ENCODE measurements at places on chromosomes 12 and 14. TPM values are rescaled to one million over a fixed set of nuclear protein-coding genes. Genes with fewer than 3 reads are reported as not detected.
A peak's percentile ranks its signal among the peaks of the same experiment; 100 is the strongest.

Gene VIPAS39
- total RNA-seq, result 17.5 TPM

GRCh38 chr12:98579347-98579746, 14.1 kb upstream of the SLC25A3 start:
- H3K27ac ChIP-seq, result no peak overlapping the region
- no peak overlapping the region for H3K4me3 ChIP-seq
- H3K36me3 ChIP-seq, result no peaks in the 10 kb centered on the region
- H3K4me1 ChIP-seq, result no peaks in the 10 kb centered on the region

Gene RPS6KA5
- total RNA-seq, result 3.8 TPM

Gene SLCO1B1
- 0.35 TPM for total RNA-seq

Gene AHNAK2
- total RNA-seq, result 175 TPM

Gene TDP1
- 7.4 TPM for total RNA-seq

Gene NAA30
- total RNA-seq, result 27.1 TPM

Gene ZNF10
- 35.9 TPM for total RNA-seq

DNA sequence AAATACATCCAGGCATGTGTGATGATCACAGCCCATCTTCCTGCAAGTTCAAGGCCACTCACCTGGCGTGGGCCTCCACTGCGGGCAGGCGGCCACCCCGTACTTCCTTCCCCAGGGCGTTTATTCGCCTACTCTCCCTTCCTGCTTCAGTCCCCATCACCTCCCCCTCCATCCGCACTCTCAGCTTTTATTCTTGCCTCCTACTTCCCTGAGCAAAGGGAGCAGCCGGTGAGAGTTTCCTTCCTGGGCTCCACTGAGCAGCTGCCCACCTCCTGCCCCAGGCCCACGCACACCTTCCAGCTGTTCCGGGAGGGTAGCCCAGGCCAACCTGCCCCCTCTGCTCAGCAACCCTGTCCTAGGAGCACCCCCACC, 4.1 kb downstream of the CYP46A1 start:
- DNase-seq, result peak; percentile 13
- H3K4me3 ChIP-seq, result no peak overlapping the region
- no peaks in the 10 kb centered on the region for H3K27me3 ChIP-seq
- H3K4me1 ChIP-seq, result no peaks in the 10 kb centered on the region
- H3K36me3 ChIP-seq, result no peaks in the 10 kb centered on the region
- no peak overlapping the region for H3K27ac ChIP-seq

GRCh38 chr12:57234571-57235016, 5.1 kb downstream of the SHMT2 start:
- peaks cover 4% of the 10 kb centered on the region for H3K4me1 ChIP-seq
- no peaks in the 10 kb centered on the region for H3K36me3 ChIP-seq
- H3K27me3 ChIP-seq, result peaks cover 3% of the 10 kb centered on the region
- H3K4me3 ChIP-seq, result no peak overlapping the region
- H3K27ac ChIP-seq, result no peak overlapping the region

DNA sequence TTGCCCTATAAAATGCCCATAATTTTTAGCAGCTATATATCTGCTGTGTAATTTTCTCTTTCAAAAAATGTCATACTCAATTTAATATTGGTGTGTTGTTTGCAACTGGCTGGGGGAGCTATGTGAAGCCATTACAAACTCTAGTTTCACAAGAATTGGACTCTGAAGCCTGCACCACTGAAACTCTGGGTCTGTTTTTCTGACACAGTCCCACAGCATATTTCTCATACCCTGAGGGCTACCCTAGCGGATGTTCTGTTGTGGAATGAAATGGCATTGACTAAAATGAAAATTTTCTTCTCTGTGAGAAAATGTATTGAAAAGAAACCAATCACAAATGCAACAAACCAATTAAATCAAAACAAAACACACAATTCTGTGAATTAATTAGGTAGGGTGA, 284.6 kb upstream of the NPAS3 start:
- H3K27me3 ChIP-seq, result no peaks in the 10 kb centered on the region
- no peak overlapping the region for H3K27ac ChIP-seq
- H3K36me3 ChIP-seq, result no peaks in the 10 kb centered on the region
- H3K4me1 ChIP-seq, result no peaks in the 10 kb centered on the region
- no peak for DNase-seq
- H3K4me3 ChIP-seq, result no peak overlapping the region

Gene CLEC4D
- total RNA-seq, result not detected

Gene SLC6A12
- not detected for total RNA-seq

Gene OR6C74
- not detected for total RNA-seq

- DNase-seq, result no peak
- no peak overlapping the region for H3K27ac ChIP-seq
- H3K4me1 ChIP-seq, result no peaks in the 10 kb centered on the region
- H3K36me3 ChIP-seq, result no peaks in the 10 kb centered on the region
These were observed 46.3 kb downstream of the FLRT2 start for GRCh38 chr14:85576218-85576617.

DNA sequence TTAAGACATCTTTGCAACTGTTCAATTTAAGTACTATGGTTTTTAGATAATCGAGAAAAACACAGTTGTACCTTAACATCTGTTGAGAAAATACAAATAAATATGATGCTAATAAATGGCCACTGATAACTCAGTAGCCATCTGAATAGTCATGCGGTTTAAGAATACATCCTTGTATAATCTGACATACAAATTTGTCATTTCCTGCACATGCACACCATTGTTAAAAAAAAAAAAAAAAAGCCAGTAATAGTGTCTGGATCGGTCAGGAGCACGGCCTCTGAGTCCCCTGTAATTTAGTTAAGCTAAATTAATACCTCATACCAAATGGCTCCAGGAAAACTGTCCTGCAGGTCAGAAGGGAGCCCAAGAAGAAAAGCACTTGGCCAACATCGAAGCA, 16.8 kb downstream of the RFC5 start:
- H3K27me3 ChIP-seq, result no peaks in the 10 kb centered on the region
- no peaks in the 10 kb centered on the region for H3K4me1 ChIP-seq
- DNase-seq, result no peak
- no peak overlapping the region for H3K27ac ChIP-seq
- H3K4me3 ChIP-seq, result no peak overlapping the region

GRCh38 chr14:81511111-81511904, 22.3 kb downstream of the SEL1L start:
- no peak overlapping the region for H3K27ac ChIP-seq
- no peaks in the 10 kb centered on the region for H3K36me3 ChIP-seq
- no peaks in the 10 kb centered on the region for H3K27me3 ChIP-seq
- no peak for DNase-seq
- no peak overlapping the region for H3K4me3 ChIP-seq
- peaks cover 5% of the 10 kb centered on the region for H3K4me1 ChIP-seq

DNA sequence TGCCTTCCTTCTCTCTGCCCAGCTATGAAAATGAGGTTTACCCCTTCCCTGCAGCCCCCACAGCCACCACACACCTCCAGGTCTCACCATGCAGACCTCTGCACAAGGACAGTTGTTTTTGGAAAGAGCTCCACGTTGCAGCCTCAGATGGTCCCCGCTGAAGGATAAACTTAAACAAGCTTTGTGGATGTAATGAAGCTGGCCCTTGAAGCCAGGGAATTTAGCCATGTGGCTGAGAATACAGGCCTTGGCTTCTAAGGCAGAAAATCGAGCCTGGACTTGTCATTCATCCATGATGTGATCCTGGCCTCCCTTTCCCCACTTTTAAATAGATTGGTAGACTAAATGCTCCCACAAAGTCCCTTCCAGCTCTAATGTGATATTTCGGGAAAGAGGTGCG, 79.4 kb downstream of the TBX3 start:
- no peaks in the 10 kb centered on the region for H3K4me1 ChIP-seq
- no peak overlapping the region for H3K27ac ChIP-seq
- no peak overlapping the region for H3K4me3 ChIP-seq
- no peaks in the 10 kb centered on the region for H3K36me3 ChIP-seq

GRCh38 chr12:49198431-49199155, 9.7 kb upstream of the TUBA1A start:
- peak; percentile 46 for DNase-seq
- no peaks in the 10 kb centered on the region for H3K27me3 ChIP-seq
- H3K36me3 ChIP-seq, result no peaks in the 10 kb centered on the region
- peaks cover 4% of the 10 kb centered on the region for H3K4me1 ChIP-seq
- H3K27ac ChIP-seq, result peak overlapping the region; percentile 19
- no peak overlapping the region for H3K4me3 ChIP-seq

Gene B4GALNT1
- total RNA-seq, result 3.8 TPM

GRCh38 chr14:23569443-23570151, 2.0 kb upstream of the AP1G2 start:
- DNase-seq, result peak; percentile 15
- H3K27me3 ChIP-seq, result no peaks in the 10 kb centered on the region
- H3K4me1 ChIP-seq, result no peaks in the 10 kb centered on the region
- no peak overlapping the region for H3K4me3 ChIP-seq
- no peak overlapping the region for H3K27ac ChIP-seq
- H3K36me3 ChIP-seq, result no peaks in the 10 kb centered on the region

GRCh38 chr14:58584383-58584782, 53.4 kb upstream of the DACT1 start:
- no peaks in the 10 kb centered on the region for H3K36me3 ChIP-seq
- no peak for DNase-seq
- no peaks in the 10 kb centered on the region for H3K4me1 ChIP-seq
- no peak overlapping the region for H3K4me3 ChIP-seq
- no peak overlapping the region for H3K27ac ChIP-seq
- H3K27me3 ChIP-seq, result no peaks in the 10 kb centered on the region

Gene MGAT4C
- under 0.01 TPM for total RNA-seq

DNA sequence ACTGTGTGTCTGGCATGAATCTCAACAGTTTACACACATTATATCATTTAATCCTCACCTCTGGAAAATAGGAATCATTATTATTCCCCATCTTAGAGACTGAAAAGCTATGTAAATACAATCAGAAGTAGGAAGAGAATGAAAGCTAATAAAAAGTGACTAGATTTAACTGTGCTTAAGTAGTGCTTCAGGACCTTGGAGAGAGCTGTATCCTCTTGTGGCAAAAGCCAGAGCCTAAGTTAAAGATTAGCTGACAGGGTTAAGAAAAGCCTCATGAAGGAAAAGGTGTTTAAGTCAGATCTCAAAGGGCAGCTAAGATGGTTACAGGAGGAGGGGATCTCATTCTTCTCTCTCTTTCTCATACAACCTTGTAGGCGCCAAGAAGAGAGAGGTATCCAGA, 65.3 kb upstream of the TMEM233 start:
- no peaks in the 10 kb centered on the region for H3K36me3 ChIP-seq
- DNase-seq, result no peak
- H3K4me1 ChIP-seq, result no peaks in the 10 kb centered on the region
- H3K27ac ChIP-seq, result no peak overlapping the region
- H3K4me3 ChIP-seq, result no peak overlapping the region

GRCh38 chr12:45575823-45576475, 153.6 kb upstream of the ARID2 start:
- H3K4me1 ChIP-seq, result no peaks in the 10 kb centered on the region
- no peaks in the 10 kb centered on the region for H3K27me3 ChIP-seq
- no peaks in the 10 kb centered on the region for H3K36me3 ChIP-seq
- H3K27ac ChIP-seq, result no peak overlapping the region
- DNase-seq, result no peak
- no peak overlapping the region for H3K4me3 ChIP-seq

- no peaks in the 10 kb centered on the region for H3K4me1 ChIP-seq
- H3K27ac ChIP-seq, result no peak overlapping the region
- H3K36me3 ChIP-seq, result no peaks in the 10 kb centered on the region
- H3K27me3 ChIP-seq, result no peaks in the 10 kb centered on the region
- DNase-seq, result no peak
These were observed 751.8 kb downstream of the GALC start for GRCh38 chr14:87241018-87241768.

DNA sequence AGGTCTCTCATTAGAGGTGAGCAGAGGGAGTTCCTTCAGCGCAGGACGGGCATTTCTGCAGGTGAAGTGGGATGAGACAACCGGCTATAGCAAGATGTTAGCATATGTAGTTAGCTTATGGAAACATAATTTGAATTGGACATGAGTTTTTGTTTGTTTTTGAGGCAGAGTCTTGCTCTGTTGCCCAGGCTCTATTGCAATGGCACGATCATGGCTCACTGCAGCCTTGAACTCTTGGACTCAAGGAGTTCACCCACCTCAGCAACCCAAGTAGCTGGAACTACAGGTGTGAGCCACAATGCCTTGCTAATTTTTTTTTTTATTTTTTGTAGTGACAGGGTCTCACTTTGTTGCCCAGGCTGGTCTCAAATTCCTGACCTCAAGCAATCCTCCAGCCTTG, 69.2 kb downstream of the RCOR1 start:
- DNase-seq, result no peak
- no peak overlapping the region for H3K4me3 ChIP-seq
- H3K36me3 ChIP-seq, result no peaks in the 10 kb centered on the region
- H3K4me1 ChIP-seq, result no peaks in the 10 kb centered on the region

GRCh38 chr12:88743946-88744685, 163.8 kb upstream of the KITLG start:
- H3K36me3 ChIP-seq, result no peaks in the 10 kb centered on the region
- no peak overlapping the region for H3K27ac ChIP-seq

Gene GAS2L3
- total RNA-seq, result not detected

GRCh38 chr12:19712041-19712440, 272.7 kb downstream of the AEBP2 start:
- no peaks in the 10 kb centered on the region for H3K27me3 ChIP-seq
- no peaks in the 10 kb centered on the region for H3K4me1 ChIP-seq
- no peak for DNase-seq
- H3K27ac ChIP-seq, result no peak overlapping the region
- H3K36me3 ChIP-seq, result no peaks in the 10 kb centered on the region

DNA sequence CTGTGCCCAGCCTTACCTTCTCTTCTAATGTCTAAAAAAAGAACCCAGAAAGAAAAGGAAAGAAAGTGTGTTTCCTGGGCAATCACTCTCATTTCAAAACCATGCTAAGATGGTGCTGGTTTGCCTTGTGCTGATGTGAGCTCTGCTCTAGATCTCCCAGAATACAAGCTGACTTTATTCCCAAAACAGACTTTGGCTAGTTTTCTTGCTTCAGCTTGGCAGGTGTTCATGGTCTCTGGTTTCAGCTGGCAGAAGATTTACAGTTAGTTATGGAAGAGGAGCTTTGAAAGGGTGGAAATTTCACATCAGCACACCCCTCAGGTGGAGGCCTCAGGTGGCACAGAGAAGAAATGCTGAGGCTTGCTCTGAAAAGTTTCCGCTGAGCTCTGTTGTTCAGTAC, 34.4 kb downstream of the PPP1R36 start:
- DNase-seq, result no peak
- no peaks in the 10 kb centered on the region for H3K4me1 ChIP-seq
- H3K4me3 ChIP-seq, result no peak overlapping the region
- no peak overlapping the region for H3K27ac ChIP-seq

Data from uterus (tissue), 4 donors.